ENCODE measurements at places on chromosomes 1 and 21. TPM values are rescaled to one million over a fixed set of nuclear protein-coding genes. Genes with fewer than 3 reads are reported as not detected.
A peak's percentile ranks its signal among the peaks of the same experiment; 100 is the strongest.

GRCh38 chr1:43438953-43439581 lies 14.7 kb downstream of the HYI start:
- DNase-seq, result no peak

DNA sequence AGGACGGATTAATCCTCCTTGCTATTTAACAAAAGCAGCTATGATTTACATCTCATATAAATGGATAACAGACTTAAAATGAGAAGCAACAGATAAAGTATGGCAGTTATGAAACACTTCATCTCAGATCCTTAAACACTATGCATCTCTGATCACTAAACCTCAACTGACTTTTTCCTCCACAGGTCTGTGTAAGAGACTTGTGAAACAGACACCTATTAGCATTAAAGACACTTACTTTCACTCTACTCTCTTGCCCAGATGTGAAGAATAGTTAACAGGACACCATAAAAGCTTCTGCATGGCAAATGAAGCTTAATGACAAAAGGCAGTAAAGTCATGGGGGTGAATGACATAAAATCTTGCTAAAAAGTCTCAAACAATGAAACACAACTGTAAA lies 6.2 kb downstream of the LIN9 start:
- no peak for DNase-seq

GRCh38 chr1:18203645-18204044 lies 96.0 kb downstream of the IGSF21 start:
- no peak for DNase-seq

GRCh38 chr21:34235514-34235913 lies 128.3 kb upstream of the KCNE2 start:
- no peak for DNase-seq

DNA sequence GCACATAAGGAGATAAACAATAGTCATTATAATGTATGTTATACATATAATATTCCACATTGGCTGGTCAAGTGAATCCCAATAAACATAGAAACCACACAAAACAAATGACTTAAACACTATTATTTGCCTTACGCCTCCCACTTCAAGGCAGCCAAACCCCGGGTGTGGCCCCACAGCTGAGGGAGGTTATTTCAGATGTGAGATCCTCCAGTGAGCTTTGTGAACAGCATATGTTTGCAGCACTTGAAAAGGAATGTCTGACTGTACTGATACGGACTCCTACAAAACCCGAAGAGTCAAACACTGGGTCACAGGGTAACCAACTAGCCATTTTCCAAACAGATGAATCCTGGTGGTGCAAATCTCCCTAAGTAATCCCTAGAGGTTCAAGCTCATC lies 27.1 kb upstream of the DISP1 start:
- DNase-seq, result no peak

GRCh38 chr1:47661040-47661439 lies 223.2 kb downstream of the FOXD2 start:
- no peak for DNase-seq

GRCh38 chr1:94920061-94920460 lies 6.8 kb downstream of the CNN3 start:
- no peak for DNase-seq

DNA sequence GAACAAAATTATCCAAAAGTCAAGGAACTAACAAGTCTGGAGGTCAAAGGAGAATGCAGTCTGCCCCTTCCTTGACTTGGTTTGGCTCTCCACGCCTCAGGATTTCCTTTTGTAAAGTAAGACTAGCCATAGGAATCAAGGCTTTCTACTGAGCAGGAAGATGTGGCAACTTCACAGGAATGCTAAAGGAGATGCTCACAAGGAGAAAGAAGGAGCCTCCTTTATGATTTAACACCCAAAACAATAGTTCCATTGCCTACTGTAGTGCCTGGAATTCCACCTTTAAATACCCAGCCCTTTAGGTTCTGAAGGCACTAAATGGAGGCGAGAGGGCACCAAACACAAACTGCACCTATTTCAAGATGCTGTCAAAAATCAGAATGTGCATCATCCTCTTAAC lies 176.3 kb upstream of the NFIA start:
- DNase-seq, result no peak

GRCh38 chr1:33143698-33144097 lies 38.1 kb downstream of the TRIM62 start:
- peak; percentile 68 for DNase-seq

DNA sequence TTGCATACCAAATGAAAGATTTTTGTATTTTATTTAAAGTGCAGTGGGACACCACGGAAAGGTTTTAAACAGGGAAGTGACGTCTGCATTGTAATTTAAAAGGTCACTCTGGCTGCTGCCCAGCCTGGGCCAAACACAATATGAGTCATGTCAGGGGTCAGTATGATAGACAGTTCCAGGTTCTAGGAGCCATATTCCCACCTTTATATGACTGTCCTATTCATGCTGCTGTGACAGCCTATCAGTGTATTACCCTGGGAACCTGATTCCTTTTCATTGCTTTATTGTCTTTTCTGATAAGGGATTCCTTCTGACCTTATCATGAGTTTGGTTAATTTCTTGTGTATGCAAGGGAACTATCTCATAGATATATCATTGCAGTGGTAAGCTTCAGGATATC lies 5.3 kb downstream of the VANGL1 start:
- peak; percentile 20 for DNase-seq

DNA sequence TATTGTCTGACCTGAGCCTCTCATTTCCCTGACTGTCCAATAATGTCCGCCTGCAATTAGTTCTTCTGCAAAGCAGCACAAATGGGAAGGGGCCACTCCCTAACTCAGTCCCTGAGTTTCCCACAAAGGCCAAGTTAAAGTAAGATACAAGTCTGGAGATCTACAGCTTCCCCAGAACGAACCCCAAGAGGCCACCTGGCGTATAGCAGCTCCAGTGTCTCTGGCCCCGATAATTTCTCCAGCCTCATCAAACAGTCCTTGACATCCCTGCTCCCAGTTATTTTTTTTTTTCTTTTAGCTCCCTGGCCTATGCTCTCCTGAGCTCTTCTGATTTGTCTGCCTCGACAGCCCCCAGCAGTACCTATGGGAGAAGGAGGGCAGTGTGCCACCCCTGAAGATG lies 8.1 kb upstream of the ACKR1 start:
- no peak for DNase-seq

DNA sequence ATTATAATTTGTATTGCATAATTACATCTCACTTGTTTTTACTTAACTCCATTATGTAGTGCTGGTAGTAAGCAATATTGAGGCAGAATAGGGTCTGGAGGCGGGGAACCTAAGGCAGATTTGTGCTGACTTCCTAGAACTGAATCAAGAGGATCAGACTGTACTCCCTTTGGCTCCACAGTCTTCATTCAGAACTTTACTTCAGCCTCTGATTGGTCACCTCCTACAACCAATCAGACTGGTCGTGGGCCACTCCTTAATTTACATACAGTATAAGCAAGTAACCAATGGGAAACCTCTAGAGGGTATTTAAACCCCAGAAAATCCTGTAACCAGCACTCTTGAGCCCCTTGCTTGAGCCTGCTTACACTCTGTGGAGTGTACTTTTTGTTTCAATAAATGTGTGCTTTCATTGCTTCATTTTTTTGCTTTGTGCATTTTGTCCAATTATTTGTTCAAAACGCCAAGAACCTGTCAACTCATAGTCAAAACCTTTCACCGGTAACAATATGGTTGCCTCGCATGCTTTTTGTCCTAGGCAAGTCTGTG lies 31.6 kb downstream of the ZBTB8OS start:
- DNase-seq, result no peak

DNA sequence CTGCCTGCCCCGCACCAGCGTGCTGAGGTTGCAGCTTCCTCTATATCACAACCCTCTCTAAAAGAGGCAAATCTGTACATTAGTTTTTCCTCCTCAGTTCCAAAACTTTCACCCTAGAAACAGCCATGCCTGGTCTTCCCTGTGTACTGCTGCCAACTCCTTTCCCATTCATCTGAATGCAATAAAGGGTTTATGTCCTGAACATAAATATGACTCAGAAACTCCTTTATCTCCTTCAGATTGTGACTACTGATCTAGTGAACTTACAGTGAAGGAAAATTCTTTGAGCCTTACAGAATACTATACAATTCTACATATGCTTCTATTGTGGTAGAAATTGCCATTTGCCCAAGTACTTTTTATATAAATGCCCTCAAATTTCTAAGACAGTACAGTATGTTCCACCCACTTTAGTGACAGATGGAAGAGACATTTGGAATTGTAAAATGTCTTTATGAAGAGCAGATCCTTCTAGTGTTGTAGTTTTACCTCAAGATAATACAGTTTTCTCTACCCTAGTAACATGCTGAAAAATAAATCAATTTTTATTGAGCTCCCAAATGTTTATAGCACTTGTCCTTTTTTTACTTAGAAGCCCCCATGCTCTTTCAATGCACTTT lies 345.1 kb upstream of the SNX7 start:
- peak; percentile 35 for DNase-seq

Gene UBL4B
- not detected for total RNA-seq

Gene FTCD
- total RNA-seq, result 0.69 TPM

Gene SLC44A5
- total RNA-seq, result 0.53 TPM

Gene A3GALT2
- total RNA-seq, result not detected

Gene TFF3
- total RNA-seq, result not detected

Data from HT1080 (cell line).